ENCODE measurements at places on chromosomes 7 and 10.

- DNase-seq: no peak
Measured at GRCh38 chr10:71623098-71623985, 96.2 kb downstream of the C10orf105 start.

DNA sequence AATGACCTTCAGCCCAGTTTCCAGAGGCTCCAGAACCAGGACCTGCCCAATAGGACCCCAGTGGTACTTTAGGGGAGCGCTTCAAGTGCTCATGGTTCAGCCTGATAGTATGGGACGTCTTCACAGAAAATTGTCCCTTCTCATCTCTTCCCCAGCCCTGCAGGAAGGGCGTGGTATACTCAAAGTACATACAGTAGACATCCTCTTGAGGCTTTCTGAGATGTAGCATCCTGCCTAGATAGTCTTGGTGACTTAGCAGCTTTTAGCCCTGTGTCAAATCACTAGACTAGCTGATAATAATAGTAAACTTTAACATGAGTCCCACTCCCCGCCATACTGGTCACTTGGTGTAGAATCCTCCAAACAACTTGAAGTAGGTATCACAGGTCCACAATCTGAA is 193.2 kb downstream of the CYP26A1 start:
- no peak for DNase-seq

- no peak for DNase-seq
Measured at GRCh38 chr10:104142081-104142480, 20.1 kb downstream of the SFR1 start.

DNA sequence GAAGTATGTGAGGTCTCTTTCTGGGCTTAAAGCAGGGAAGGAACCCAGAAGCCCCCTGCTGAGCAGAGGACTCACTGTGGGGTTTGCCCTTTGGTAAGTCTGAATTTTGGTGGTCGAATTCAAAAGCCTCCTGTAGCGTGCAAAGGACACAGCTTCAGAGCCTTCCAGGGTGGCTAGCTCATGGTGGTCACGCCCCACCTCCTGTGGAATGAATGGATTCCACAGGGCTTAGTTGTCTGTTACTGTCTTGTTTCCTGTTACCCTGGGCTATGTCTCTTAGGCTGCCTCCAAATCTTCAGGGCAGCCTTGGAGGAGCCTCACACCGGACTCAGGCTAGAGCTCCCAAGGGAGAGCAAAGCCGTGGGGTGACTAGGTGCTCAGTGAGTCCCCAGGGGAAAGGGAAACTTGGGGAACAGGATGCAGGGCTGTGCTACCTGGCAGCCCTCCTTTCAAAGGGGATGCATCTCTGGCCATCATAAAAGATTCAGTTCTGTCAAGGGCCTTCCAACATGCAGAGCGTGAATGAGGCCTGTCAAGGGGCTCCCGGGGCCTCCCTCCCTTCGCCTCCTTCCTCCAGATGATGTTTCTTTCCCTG is 211.7 kb downstream of the CCSER2 start:
- DNase-seq: no peak

GRCh38 chr7:91168871-91169829 is 95.1 kb upstream of the FZD1 start:
- no peak for DNase-seq

GRCh38 chr7:36132012-36132411 is 21.0 kb upstream of the EEPD1 start:
- DNase-seq: no peak

GRCh38 chr7:137687556-137688265 is 159.1 kb downstream of the DGKI start:
- DNase-seq: no peak

GRCh38 chr10:17175551-17175950 is 25.9 kb downstream of the TRDMT1 start:
- no peak for DNase-seq

DNA sequence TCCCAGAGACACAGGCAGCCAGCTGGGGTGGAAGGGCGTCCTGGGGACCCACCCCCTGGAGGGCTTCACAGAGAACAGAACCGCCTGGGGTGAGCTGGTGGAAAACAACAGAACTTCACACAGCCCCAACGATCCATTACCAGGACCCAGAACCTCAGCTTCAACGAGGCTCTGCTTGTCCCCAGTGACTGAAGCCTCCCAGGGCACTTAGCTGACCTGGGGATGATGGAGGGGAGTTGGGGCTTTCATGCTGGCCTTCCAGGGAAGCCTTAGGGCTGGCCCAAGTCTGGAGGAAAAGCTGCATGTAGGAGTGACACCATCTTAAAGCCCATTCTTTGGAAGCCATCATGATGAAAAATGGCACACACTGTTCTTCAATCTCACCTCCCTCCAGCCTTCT is 300.2 kb downstream of the WDR37 start:
- DNase-seq: no peak

GRCh38 chr10:86863484-86863842 is 94.0 kb downstream of the MMRN2 start:
- DNase-seq: no peak

DNA sequence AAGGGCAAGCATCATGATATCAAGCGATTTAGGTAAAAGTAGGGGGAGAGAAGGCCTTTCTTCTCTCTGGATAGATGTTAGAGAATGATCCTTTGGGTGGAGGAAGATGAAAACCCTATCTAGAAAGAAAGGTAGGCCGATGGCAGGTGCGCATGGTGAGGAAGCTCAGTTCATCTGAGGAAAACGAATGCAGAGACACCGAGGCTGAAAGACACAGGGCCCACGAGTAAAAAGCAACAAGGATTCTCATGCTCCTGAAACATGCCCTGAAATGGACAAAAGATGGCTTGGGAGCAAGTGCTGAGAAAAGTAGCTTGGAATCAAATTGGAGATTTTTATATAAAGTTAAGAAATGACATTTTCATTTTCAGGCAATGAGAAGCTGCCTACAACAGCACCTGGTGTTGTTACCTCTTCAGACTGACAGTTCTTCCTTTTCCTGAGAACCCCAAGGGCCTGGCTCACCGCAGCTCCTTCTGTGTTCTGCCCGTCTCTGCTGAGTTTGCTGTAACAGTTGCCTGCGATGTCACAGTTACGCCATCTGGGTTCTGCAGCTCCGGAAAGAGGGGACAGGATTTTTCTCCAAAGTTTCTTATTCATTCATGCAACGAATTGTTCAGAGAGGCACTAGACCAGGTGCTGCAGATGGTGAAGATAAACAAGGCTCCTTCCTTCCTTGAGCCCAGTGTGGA is 402.0 kb upstream of the KLF6 start:
- DNase-seq: no peak

GRCh38 chr10:124653811-124654651 is 90.1 kb downstream of the FAM53B start:
- no peak for DNase-seq

DNA sequence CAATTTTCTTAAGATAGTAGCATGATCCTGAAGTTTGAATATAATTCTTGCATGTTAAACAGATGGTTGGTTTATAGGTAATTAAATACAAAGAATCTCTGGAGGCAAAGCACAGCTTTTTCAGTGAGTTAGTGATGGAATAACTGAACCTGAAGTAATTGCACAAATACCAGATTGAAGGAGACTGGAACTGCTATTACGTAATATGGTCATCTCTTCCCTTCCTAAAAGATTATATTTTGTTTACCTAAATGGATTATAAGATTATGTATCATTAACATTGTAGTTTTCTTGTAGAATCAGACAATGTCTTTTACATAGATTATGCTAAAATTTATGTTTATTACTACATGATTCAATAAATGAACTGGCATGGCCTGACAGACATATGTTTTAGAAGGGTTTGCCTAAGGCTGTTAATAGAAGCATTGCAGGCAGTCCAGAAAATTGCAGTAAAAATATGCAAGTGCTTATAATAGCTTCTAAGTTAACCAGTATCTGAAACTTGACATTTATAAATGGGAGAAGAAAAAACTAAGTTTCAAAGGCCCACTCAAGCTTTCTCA is 35.8 kb upstream of the GPR37 start:
- no peak for DNase-seq

DNA sequence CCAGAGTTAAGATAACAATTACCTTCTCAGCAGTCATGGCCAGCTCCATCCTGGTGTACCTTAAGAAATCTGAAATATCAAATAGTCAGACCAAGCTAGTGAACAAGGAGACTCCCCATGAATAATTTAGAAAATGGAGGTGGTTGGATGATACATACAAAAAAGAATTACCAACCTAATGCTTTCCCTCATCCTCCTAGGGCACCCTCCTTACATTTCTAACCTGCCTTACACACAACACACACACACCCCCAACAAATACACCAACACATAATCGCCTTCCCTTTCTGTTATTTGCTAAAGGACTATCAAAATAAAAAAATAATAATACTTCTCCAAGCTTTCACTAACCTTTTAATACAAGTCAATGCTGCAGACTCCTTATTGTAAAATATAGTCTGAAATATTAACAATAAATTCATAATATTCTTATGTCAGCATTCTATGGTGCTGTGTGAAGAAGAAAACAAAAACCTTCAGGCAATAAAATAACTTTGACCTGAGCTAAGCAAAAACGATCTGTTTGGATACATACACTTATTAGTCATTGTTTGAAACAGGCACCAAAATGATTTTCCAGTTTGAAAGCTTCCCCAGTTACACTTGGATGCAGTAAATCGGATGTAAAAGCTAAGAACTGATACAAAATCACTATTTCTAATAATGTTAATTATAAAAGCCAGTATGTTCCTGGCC is 3.4 kb downstream of the TWIST1 start:
- DNase-seq: no peak
